Fibroblast of pulmonary artery (primary cell): ENCODE measurements at places on chromosomes 1 and 21.

DNA sequence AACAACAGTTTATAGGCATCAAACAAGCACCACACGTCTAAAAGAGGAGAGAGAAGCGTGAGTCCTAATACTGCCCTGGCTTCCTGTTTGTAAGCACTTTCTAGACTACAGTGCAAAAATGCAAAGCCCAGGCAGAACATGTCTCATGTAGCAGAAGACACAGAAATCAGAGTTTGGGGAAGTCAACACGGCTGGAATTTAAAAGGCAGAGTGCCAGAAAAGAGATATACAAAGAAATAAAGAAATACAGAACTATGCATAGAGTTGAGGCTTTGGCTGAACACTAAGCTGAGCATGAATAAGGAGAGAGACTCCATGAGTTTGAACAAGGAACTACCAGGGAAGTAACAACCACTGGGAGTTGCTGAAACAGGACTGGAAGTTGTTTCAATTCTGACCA lies 566.6 kb upstream of the NR5A2 start:
- DNase-seq, result peak; percentile 24

DNA sequence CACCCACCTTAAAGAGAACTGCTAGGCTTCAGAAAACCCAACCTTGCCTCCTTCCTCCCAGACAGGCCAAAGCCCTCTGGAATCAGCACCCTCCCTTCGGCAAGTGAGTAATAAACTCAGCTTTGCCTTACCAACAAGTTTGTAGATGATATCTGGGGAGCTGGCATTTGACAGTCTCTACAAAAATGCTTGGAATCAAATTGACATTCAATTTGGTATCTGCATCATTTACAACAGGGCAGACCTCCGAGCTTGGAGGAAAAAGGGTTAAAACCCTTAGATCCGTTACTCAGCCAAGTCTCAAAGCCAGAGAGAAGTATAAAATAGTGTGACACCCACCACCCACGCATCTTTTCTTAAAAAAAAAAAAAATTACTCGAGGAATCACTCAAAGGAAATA lies 149.3 kb upstream of the EDN2 start:
- DNase-seq, result no peak

GRCh38 chr1:239025223-239025622 lies 361.1 kb upstream of the CHRM3 start:
- DNase-seq, result no peak

GRCh38 chr1:110335265-110335664 lies 3.9 kb upstream of the RBM15 start:
- DNase-seq, result no peak

DNA sequence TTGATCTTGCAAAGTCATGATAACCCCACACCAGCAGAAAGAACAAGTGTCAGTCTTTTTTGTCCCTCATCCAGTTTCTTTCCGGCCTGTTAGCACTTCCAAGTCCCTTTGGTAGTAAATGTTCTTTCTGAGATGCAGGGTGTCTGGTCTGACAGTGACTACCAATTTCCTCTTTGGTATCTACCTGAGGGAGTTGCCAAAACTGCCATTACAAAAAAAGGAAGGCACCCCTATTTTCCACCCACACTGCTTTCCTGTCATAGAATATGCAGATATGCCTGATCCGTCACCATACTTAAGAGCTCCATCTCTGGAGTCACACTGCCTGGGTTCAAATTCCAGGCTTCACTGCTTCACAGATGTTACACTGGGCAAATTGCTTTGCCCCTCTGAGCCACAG lies 72.4 kb downstream of the ZNF281 start:
- no peak for DNase-seq

DNA sequence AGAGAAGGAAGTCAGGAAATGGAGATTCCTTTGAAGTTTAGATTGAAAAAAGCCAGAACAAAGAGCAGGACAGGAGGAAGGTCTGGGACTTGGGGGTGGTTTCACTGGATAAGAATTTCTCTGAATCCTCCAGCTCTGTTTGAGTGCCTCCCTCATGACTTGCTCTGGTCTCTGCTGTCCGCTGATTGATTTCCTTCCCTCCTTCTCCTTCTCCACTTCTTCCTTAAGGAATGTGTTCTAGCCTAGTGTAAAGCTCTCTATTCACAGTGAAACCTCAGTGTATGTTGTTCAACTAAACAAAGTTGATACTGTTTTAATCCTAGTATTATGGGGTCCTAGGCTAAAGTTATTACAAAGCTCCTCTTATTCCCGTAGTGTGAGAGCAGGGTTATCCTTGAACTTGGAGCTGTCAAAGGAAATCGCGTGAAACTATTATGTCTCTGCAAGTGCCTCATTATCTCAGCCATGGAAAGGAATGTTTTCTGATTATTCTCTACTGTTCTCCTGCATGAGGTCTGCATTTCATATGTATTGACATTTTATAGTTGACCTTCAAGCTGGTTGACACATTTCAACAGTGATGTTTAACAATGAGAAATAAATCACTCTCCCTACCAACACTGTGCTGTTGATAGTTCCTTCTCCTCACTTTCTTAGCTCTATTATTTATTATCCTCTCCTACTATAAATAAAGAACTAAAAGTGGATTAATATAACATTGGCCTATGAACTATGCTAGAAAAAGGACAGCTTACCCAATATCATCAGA lies 82.7 kb upstream of the KCTD3 start:
- no peak for DNase-seq

GRCh38 chr1:87392248-87393192 lies 63.8 kb downstream of the LMO4 start:
- DNase-seq, result peak; percentile 65

GRCh38 chr21:43303275-43304178 lies 123.4 kb downstream of the SIK1 start:
- DNase-seq, result no peak

GRCh38 chr1:160374306-160375110 lies 7.6 kb downstream of the NHLH1 start:
- no peak for DNase-seq

DNA sequence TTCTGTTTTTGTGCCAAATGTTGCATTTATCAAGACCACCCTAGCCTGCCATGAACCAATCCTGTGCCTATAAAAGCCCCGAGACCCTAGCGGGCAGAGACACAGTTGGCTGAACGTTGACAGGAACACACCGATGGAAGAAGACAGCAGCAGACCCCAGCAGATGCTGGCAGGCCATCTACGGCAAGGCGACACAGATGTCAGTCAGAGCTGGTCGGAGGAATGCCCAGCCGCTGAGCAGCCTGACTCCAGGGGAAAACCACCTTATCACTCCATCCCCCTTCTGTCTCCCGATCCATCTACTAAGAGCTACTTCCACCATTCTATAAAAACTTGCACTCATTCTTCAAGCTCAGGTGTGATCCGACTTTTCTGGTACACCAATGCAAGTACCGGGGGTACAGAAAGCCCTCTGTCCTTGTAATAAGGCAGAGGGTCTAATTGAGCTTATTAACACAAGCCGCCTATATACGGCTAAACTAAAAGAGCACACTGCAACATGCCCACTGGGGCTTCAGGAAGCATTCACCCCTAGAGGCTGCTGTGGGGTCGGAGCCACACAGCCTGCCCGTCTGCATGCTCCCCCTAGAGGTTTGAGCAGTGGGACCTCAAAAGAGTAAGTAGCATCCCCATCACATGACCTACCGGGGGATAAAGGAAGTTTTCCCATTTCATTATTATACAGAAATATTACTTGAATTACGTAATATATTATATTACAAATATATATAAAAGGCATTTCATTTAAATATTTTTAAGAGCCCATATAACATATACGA lies 1156.3 kb upstream of the B3GALT2 start:
- no peak for DNase-seq

- DNase-seq, result no peak
These were observed at the start of gene RNF223 for GRCh38 chr1:1073743-1074587. TSS of gene RNF223 (minus strand) at chr1:1074306. CDS start at chr1:1072566, 1,740 bp downstream.
